ENCODE measurements at places on chromosomes 3 and 15.

GRCh38 chr3:76900596-76900995 is 139.3 kb upstream of the ROBO2 start:
- DNase-seq: no peak

DNA sequence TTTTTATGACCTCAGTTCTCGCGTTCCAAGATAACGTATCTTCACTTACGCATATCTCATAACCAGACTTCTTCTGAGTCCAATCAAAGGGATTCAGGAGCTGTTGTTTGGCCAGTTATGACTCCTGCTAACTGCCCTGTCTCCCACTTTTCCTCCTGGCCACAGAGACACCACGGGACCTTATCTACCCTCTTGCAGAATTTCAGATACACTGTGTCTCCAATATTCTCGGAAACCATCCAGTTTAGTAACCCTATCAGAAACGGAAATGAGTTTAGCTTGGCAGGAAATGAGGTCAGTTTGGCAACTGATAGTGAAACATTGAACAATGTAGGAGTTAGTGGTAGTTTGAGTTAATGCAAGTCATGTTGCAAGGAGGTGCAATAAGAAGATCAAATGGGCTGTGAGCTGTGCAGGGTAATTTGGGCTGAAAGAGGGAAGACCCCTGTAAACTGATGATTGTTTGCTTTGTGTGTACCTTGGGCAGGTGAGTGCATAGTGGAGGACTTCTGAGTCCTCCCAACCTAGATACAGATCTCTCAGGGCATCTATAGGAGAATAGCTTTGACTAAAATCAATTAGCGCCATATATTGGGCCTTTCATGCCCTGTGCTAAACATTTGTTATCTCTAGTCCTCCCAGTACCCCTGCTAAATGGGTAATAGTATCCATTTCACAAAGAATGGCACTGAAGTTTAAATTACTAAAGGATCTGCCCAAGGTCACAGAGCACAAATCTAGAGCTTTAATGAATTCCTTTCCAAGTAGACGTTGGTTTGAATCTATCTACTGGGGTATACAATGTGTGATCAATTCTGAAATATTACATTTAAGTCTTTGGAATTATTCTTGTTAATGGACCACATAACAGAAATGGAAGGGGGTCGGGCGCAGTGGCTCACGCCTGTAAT is 41.3 kb upstream of the PIK3CB start:
- no peak for DNase-seq

GRCh38 chr3:171833789-171834460 is 9.2 kb upstream of the TMEM212 start:
- DNase-seq: no peak

GRCh38 chr3:31639828-31640227 is 107.1 kb downstream of the STT3B start:
- no peak for DNase-seq

- DNase-seq: no peak
These were observed 45.9 kb downstream of the XXYLT1 start for GRCh38 chr3:195224980-195225580.
